ENCODE measurements at places on chromosomes 2 and 18.
A peak's percentile ranks its signal among the peaks of the same experiment; 100 is the strongest.

DNA sequence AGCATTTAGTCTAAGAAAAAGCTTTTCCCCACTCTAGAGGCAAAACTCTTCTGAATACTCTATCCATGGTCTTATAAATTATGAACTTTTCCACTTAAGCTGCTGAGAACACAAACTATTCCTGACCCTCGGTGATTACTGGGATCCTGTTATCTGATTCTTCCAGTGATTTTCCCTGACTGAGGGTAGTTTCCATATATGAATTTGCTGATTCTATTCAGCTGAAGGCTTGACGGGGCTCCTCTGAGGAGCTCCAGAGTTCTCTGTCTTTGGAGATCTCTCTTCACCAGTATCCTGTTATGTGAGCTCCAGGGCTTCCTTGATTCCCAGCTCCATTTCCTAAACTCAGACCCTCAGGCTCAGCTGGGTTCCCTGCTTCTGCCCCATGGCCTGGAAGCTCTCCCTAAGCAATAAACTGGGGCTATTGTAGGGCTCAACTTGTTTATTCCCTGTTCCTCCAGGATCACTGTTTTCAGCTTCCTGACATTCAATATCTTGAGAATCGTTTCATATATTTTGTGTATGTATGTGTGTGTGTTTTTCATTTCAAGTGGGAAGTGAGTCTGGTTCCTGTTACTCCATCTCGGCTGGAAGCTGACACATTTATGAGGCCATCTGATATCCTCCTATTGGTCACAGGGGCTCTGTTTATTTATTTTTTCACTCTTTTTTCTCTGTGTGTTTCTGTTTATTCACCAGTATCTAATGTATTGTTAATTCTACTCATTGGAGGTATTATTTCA is 78.2 kb downstream of the ARHGAP28 start:
- no peak for DNase-seq

GRCh38 chr2:168165397-168165796 is 82.0 kb downstream of the STK39 start:
- no peak for DNase-seq

DNA sequence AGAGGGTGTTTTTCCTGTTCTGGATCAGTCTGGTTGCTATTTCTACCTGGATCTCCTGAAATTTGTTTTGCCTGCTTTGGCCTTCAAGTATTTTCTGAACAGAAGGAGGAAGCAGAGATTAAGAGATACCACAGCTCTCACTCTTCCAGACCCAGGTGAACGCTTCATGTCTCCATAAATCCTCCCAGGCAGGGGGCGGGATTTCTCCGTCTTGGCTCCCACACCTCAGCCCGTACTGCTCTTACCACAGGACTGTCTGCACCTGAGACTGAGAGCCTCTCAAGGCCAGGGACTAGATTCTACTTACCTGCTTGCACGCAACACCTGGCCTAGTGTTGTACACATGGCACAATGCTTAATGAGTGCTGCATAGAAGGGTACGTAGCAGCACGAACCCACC is 59.9 kb upstream of the LRPPRC start:
- no peak for DNase-seq

DNA sequence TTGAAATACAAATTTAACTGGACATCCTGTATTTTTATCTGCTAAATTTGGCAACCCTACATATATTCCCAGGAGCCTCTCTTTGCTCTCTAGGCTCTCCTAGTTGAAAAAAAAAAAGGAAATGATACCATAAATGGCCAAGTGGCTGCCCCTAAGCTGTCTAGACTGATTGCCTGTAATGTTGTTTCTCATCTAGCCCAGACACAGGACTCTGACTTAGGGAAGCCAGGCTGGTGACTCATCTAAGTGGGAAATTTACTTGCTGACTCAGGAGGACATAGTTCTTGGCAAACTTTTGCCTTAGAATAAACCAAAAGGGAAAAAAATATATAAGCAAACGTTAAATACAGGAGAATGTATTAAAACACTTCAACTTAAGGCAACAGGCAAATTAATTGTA is 14.6 kb upstream of the ITGAV start:
- peak; percentile 10 for DNase-seq

DNA sequence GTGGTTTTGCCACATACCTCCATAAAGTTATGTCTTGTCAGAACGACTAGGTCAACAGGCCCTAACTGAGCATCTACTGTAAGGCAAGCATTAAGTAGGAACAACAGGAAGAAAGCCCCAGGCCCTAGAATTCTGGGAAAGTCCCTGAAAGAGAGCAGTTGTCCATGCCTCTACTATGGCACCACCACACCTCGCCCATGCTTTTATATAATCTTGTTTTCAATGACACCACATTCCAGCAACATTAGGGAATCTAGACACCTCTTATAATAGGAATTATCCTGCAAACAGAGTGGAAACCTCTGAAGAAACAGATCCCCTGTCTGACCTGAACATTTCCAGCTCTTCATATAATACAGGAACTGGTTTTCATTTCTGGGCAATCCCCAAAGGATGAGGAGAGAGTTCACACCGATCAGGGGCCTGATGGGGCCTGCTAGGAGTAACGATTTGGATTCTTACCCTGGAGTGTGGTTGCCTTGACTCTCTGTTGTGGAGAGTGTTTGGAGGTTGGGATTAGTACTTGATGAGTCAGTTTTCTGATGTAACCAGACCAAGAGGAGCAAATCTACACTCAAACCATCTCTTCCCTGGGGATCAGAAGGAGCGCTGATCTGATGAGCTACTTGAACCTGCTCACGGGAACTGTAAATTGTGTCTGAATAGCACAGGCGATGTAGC is 31.9 kb upstream of the CEP68 start:
- DNase-seq, result no peak

- peak; percentile 33 for DNase-seq
Observed at GRCh38 chr18:48949606-48950535, 894 bp downstream of the SMAD7 start.

GRCh38 chr18:56521263-56521662 is 117.1 kb downstream of the TXNL1 start:
- DNase-seq, result no peak

GRCh38 chr2:158745866-158746382 is 49.2 kb upstream of the DAPL1 start:
- DNase-seq, result no peak

DNA sequence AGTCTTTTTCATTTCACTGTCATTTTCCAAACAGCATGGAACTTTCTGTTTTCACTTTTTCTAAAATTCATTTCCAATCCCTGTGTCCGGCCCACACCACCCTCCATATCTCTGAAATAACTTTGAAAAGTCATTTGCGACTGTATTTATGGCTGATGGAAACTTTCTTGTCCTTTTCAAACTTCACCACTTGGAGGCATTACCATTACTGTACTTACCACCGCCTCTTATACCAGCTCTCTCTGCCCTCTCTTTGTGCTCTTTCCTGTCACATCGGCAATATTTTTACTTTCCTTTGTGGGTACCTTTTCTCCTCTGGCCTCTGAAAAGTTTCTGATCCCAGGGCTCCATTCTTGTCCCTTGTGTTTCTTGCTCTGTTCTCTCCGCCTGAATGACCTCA is 39.5 kb upstream of the IL1RL1 start:
- DNase-seq, result peak; percentile 43

DNA sequence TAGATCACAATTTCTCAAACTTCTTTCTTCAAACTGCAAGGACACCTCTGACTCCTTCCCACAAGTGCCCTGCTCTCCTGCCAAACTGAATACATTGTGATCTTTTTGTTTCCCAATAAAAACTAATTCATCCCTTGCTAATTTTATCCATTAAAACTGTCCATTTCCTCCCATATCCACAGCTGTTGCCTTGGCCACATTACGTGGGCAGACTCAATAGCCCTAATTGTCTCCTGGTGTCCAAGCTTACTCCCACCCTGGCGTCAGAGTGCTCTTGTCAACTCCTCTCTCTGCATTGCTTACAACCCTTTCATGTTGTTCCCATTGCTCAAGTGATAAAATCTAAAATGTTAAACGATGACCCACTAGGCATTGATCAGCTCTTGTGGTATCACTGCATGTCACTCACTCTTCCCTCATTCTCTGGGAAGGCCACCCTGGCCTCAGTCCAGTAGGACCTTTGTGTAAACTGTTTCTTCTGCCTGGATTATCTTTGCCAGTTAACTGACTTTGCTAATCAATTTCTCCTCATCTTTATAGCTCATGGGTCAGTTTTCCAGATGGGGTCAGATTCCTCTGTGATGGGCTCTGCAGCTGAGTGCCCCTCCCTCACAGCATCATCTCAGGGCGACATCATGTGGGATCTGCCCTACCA is 525.0 kb downstream of the SLC4A3 start:
- DNase-seq, result no peak

DNA sequence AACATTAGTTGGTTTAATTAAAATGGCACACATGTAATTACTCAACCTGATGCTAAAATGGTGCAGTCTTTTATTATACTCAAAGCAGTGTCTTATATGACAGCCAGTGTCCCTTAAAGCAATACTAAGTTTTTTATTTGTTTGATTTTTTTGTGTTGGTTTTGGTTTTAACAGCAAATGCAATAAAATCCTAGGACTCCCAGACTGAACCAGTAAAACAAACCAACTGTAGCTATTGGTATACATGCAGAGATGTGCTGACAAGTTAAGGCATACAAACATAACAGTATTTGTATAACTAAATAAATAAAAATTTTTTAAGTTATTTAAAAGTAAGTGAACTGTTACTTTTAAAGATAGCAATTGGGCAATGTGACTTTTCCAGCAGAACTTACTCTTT is 387.7 kb downstream of the RND3 start:
- DNase-seq, result no peak

- DNase-seq, result no peak
Observed at GRCh38 chr18:23092121-23092520, 43.2 kb upstream of the CABLES1 start.

DNA sequence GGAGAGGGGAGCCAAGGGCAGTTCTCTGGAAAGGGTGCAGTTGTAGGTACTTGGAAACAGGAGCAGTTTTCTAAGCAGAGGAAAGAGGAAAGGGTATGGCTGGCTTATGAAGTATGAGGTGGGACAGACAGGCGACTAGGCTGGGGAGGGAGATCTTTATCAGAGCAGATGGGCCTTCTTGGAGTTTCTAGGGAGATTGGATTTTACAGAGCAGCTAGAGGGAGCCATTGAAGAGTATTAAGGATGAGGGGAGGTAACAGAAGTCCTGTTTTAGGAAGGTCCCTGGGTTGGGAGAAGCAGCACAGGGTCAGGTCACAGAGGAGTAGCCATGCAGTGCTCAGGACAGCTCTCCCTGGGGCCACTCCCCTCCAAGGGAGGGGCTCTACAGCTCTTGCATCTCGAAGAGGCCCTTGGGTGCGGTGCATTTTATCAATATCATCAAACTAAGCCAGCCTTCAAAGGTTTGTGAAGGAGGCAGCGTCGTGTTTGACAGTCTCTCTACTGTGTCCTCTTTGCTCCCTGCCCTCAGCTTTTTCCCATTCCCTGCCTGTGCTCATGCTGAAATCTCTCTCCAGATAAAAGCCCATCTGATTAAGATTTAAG is 154.3 kb downstream of the SETBP1 start:
- no peak for DNase-seq

GRCh38 chr2:158602027-158602426 is 145.3 kb downstream of the PKP4 start:
- no peak for DNase-seq

DNA sequence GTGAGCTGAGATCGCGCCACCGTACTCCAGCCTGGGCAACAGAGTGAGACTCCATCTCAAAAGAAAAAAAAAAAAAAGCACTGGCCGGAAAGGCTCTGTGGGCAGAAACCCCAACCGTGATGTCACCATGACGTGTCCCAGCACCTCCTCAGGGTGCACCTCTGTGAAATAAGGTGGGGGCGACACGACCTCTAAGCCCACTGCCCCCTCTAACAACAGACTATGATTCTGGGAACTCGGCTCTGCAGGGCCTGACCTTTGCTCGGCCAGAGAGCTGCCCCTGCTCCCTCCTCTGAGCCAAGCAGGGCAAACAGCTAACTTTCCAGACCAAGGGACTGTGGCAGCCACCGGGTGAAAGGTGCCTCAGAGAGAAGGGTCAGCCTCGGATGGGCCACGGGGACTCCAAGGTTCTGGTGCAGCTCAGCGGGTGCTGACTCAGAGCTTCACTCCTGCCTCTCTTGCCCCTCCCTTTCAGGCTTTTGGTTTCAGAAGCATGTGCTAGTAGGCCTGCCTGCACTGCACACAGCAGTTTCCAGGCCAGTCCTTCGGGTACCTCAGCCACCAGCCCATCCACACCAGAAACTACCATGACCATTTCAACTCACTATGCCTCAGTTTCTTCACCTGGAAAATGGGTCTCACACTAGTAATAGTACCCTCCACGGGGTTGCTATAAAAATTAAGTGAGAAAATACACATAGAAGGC is 8.0 kb downstream of the TMBIM1 start:
- DNase-seq, result peak; percentile 85

DNA sequence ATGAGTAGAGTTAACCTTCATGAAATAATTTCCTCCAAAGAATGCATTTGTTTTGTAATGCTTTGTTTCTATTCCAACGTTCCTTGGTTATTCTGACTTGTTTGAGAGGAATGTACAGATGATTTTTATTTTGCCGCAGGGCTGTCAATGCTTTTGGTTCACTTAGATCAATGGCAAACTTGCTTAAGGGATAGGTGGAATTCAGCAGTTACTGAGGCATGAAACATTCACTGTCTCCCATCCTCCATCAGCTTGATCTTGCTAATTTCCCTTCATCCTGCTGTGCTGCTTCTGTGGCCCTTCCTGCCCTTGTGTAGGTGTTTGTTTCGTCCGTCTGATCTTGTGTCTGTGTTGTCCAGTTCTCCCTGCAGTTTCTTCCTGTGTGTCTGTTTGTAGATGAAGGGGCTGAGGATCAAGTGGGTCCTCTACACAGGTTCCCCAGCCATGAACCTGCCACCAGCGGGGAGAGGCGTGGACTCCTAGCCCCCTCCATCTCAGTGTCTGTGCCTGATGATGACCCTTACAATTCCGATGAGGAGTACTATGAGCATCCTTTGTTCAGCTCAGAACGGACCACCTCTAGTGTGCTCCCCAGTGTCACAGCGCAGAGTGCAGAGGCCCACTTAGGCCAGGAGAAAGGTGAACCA is 84.2 kb upstream of the UNC80 start:
- DNase-seq, result no peak

DNA sequence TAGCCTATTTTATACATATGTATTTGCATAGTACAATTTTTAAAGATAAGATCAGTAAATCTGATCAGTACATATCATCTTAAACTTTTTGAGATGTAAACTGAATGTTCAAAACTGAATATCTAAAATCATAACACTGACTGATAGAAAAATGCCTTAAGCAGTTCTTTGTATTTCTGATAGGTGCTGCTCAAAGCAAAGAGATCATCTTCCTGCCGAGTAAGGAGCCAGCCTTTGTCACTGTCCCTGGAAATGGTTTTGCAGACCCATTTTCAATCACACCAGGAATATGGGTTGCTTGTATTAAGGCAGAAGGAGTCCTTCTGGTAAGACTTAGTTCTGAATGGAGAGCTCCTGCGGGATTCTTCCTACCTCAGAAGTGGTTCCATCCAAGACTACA is 135.0 kb downstream of the LAMA3 start:
- no peak for DNase-seq

- DNase-seq, result no peak
Observed at GRCh38 chr18:10061566-10062140, 147.8 kb downstream of the VAPA start.

DNA sequence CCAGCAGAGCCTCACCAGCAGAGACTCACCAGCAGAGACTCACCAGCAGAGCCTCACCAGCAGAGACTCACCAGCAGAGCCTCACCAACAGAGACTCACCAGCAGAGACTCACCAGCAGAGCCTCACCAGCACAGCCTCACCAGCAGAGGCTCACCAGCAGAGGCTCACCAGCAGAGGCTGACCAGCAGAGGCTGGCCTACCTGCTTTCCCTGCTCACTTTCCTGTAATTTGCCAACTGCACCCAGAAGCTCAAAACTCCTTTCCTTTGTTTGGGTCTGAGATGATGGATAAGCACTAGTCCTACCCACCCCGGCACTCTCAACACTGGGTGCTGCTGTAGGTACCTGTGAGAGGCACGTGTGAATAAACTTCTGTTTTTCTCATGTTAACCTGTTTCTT is 36.4 kb upstream of the PXDN start:
- DNase-seq, result no peak

All from activated CD4-positive, alpha-beta T cell treated with anti-CD3 and anti-CD28 coated beads, Interleukin-2, amount 50 U/mL, for 16 hours (primary cell).